Kidney (tissue), 22 donors: ENCODE measurements at places on chromosomes 16 and 17. TPM values are rescaled to one million over a fixed set of nuclear protein-coding genes. Genes with fewer than 3 reads are reported as not detected.

GRCh38 chr17:27506348-27507218 is 50.3 kb downstream of the KSR1 start:
- H3K36me3 ChIP-seq = no peaks in the 10 kb centered on the region
- peaks cover 18% of the 10 kb centered on the region for H3K4me1 ChIP-seq
- DNase-seq = no peak
- no peak overlapping the region for H3K4me3 ChIP-seq
- H3K27me3 ChIP-seq = no peaks in the 10 kb centered on the region

The CACNA1G gene
- not detected for polyA plus RNA-seq

DNA sequence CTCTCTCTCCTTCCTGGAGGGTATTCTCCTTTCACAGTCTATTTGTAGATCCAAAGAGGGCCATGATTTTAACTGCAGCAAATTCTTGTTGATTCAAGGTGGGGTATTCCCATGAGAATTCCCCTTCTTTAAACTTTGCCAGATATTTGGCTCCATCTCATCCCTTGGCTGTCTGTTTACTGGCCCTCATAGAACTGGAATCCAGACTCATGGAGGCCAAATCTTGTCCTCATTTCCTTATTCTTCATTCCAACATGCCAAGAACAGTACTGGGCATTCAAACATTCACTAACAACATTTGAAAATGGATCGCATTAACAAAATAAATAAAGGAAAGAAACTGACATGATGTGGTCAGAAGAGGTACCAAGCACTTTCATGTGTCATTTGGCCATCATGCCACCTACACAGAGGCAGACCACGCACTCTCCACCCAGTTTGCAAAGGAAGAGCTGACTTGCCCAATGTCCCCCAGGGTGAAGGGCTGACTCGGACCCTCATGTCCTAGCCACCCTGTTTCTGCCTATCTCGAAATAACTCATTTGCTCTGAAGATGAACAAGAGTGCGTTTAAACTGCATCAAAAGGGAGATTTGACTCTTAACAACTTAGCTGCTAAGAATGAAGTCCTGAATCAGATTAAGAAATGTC is 23.1 kb upstream of the SLC35B1 start:
- DNase-seq = no peak
- peak overlapping the region; percentile 39 for H3K27ac ChIP-seq

The HOXB4 gene
- 4.4 TPM for polyA plus RNA-seq

GRCh38 chr17:74566132-74566753 is 1.1 kb downstream of the CD300H start:
- no peaks in the 10 kb centered on the region for H3K27me3 ChIP-seq
- no peak overlapping the region for H3K27ac ChIP-seq
- H3K36me3 ChIP-seq = no peaks in the 10 kb centered on the region
- peaks cover 4% of the 10 kb centered on the region for H3K4me1 ChIP-seq
- DNase-seq = peak; percentile 49
- H3K4me3 ChIP-seq = no peak overlapping the region

DNA sequence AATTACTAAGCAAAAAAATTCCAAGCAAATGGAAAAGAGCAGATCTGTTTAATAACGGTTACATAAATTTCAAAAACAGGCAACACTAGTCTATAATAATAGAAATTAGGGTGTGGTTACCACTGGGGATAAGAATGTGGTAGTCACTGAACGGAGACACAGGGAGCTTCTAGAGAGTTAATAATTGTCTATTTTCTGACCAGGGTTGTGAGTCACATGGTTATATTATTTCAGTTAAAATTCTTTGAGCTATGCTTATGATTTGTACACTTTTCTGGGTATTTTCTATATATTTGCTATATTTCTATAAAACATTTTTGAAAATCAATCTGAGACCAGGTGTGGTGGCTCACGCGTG is 433.9 kb upstream of the MAF start:
- H3K27ac ChIP-seq = no peak overlapping the region
- no peaks in the 10 kb centered on the region for H3K4me1 ChIP-seq
- no peak for DNase-seq
- H3K4me3 ChIP-seq = no peak overlapping the region

The NAA60 gene
- 66.6 TPM for polyA plus RNA-seq

GRCh38 chr17:74307984-74308773 is 17.8 kb upstream of the KIF19 start:
- no peak overlapping the region for H3K4me3 ChIP-seq
- H3K27me3 ChIP-seq = no peaks in the 10 kb centered on the region
- no peak overlapping the region for H3K27ac ChIP-seq
- DNase-seq = no peak
- no peaks in the 10 kb centered on the region for H3K36me3 ChIP-seq
- no peaks in the 10 kb centered on the region for H3K4me1 ChIP-seq

GRCh38 chr17:16935786-16936185 is 36.1 kb downstream of the TNFRSF13B start:
- no peaks in the 10 kb centered on the region for H3K36me3 ChIP-seq
- peak; percentile 20 for DNase-seq
- no peak overlapping the region for H3K27ac ChIP-seq
- no peak overlapping the region for H3K4me3 ChIP-seq
- H3K4me1 ChIP-seq = no peaks in the 10 kb centered on the region
- H3K27me3 ChIP-seq = no peaks in the 10 kb centered on the region

The MVP gene
- polyA plus RNA-seq = 123 TPM

DNA sequence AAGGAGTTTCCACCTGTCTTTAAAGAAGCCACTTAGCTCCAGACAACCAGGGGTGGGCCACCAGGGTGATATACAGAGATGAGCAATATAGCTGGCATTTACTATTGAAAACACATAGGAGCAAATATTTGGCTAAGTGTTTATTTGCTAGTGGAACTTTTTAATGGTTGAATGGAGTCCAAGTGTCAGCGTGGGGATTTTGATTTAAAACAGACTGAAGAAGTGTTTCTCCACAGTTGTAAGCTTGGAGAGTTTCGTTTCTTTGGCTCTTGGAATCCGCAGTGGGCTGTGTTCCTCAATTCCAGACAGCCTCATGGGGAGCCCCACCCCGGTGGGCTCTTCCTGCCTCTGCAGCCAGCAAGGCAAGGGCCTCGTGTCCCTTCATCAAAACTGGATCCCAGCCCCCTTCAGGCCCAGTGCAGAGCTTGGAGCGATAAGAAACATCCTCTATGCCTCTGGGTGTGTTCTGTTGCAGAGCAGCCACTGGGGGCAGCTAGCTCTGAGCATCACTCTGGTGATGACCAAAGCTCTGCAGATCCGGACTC is 36.1 kb downstream of the NOG start:
- no peak overlapping the region for H3K27ac ChIP-seq
- H3K27me3 ChIP-seq = no peaks in the 10 kb centered on the region
- DNase-seq = no peak
- no peaks in the 10 kb centered on the region for H3K36me3 ChIP-seq
- H3K4me3 ChIP-seq = no peak overlapping the region
- H3K4me1 ChIP-seq = no peaks in the 10 kb centered on the region

GRCh38 chr17:47315451-47316266 is 8.1 kb upstream of the EFCAB13 start:
- no peaks in the 10 kb centered on the region for H3K36me3 ChIP-seq
- no peak overlapping the region for H3K4me3 ChIP-seq
- DNase-seq = peak; percentile 84

The MYO15A gene
- 0.80 TPM for polyA plus RNA-seq
